Activated CD8-positive, alpha-beta memory T cell treated with anti-CD3 and anti-CD28 coated beads for 4 hours (primary cell): ENCODE measurements at places on chromosomes 6 and 20.

DNA sequence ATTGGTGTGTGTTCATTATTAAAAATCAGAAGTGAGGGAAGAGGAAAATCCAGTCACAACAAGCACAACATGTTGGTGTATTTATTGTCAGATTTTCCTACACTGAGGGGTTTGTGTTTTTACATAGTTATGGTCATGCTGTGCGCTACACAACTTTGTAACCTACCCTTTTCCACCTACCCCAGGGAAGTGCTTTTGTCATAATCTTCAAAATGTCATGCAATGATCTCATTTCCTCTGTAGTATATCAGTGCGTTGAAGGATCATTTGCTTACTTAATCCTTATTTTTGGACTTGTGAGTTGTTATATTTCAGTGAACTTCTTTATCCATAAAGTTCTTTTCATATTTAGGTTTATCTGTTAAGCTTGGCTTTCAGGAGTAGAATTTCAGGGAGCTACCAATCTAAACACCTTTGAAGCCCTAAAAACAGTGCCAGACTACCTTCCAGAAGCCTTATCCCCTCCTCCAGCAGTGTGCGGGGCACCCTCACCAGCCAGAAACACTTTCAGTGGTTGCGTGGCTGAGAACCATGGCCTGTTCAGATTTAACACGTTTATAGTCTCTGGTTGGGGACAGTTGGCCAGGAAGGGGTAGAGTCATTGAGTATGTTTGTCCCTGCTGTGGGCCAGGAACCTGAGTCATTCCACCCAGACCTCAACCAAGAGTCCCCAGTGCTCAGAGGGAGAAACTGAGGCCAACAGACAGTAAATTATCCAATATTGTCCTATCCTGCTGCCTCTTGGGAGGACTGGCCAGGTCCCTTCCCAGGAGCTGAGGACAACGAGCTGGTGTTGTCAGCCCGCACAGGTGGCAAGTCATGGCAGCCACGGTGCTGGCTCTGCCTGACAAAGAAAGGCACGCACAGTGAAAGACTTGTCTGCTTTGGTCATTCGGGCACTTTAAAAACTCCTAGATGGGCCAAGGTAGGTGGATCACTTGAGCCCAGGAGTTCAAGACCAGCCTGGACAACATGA is 40.3 kb downstream of the STK35 start:
- DNase-seq = no peak

- DNase-seq = no peak
Observed at GRCh38 chr20:4985658-4986057, 15.7 kb downstream of the SLC23A2 start.

- DNase-seq = no peak
Observed at GRCh38 chr20:61599061-61599531, 347.0 kb downstream of the CDH4 start.

GRCh38 chr6:119314885-119315272 is 34.7 kb downstream of the MAN1A1 start:
- DNase-seq = no peak

DNA sequence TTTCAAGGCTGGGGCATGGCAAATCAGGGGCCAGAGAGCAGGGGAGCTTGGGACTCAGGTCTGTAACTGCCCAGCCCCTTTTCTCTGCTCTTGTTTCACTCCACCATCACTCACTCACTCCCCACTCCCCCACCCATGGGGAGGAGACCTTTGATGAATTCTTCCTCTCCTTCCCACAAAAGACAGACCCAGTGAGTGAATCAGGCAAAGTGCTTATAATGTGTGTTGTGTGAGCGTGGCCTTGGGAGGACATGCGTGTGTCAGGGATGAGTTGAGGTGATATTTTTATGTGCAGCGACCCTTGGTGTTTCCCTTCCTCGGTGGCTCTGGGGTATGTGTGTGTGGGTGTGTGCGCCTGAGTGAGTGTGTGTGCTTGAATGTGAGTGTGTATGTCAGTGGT is 1.0 kb upstream of the CUL9 start:
- DNase-seq = no peak

- no peak for DNase-seq
Observed at GRCh38 chr6:153989989-153990388, 49.1 kb upstream of the OPRM1 start.

DNA sequence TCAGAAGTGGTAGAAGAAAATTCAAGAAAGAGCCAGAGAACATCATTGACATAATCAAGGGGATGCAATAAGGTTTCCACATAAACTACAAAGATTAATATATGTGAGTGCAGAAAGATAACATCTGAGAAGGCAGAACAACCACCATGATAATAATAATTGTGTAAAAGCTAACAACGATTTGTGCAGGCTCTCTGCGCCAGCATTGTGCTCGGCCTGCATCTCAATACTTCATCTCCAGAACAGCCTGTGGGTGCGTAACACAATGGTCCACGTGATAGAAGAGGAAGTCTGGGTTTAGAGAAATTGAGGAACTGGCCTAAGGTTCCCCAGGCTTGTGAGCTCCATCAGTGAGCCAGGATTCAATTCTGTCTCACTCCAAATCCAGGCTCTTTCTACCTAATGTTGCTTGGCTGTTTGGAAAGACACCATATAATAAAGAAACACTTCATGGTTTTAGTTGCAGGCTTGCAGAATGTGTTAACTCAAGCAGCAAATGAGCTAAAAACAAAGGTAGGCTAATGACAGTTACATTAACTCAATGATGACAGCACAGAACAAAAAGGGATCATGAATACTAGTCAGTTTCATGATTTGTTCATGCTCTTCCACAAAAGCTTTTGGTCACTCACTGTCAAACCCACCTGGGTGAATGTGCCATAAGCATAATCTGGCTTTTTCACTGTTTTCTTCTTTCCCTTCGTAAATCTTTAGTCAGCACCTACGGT is 71.2 kb downstream of the LY86 start:
- DNase-seq = no peak

DNA sequence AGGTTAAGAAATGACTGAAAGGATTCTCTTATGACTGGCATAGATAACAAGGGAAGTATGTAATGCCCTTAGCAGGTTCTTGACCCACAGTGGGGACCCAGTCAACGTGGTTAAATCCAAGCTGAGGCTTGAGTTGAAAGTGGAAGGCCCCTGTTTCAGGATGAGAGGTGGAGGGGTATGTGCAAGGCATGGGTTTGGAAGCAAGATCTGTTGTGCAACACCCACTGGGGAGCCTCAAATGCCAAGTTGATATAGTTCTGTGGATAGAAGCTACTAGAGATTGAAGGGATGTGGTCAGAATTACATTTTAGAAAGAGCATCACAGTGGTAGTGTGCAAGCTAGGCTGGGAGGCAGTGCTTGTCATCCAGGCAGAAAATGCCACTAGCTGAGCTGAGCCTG is 5.1 kb downstream of the PABPC1L start:
- no peak for DNase-seq

GRCh38 chr6:116840091-116840490 is 11.2 kb upstream of the GPRC6A start:
- no peak for DNase-seq

DNA sequence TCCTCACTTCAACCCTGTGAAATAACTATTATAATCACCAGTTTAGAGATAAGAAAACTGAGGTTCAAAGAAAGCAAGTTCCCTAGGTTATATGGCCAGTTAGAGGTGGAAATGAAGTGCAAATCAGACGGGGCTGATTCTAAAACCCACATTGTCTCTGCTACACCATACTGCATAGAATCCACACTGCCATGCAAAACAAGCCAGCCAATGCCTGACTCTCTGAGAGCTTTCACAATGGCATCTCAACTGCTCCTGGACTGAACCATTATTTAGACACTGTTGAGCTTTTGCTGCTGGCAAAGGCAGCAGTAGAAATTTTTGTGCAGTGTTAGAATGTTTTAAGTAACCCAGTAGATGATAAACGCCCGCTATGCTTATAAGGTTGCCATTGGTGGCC is 195.2 kb upstream of the CNR1 start:
- no peak for DNase-seq

DNA sequence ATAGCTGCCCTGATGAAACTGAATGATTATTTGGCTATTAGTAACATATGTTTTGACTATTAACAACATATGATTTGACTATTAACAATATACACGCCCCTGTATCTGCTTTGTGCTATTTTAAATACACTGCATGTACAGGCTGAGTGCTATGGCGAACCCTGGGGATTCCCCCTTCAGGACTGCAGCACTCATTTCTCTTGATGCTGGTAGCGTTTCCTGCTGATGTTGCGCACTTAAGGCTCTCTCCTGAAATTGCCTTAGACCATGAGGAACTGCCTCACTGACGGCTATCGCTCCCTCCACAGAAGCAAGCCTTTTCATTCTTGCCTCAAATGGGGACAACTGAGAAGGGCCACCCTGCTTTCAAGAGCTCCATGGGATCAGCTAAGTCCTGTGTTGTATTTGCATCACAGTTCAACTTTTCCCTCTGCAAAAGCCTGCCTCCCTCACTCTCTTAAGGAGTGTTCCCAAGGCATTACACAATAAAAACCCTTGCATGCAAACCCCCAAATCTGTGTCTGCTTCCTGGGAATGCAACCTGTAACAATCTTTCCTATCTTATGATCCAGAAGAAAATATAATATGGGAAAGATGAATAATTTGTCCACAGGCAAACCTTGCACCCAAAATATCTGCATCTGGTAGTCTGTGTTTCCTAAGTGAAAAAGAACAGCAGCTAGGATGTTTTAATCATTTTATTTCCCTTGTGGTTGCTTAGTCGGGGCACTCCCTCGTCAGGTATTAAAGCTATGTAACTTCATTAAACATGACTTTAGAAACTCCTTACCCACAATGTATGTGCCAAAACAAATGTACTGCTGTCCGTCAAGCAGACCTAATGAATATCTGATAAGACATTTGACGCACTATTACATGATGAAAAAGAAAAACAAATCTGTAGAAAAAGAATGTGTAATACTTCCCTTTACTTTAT is 456.4 kb downstream of the COL12A1 start:
- no peak for DNase-seq

GRCh38 chr6:114600381-114600780 is 257.6 kb upstream of the HS3ST5 start:
- no peak for DNase-seq

- no peak for DNase-seq
Observed at GRCh38 chr6:17269840-17270239, 11.3 kb upstream of the RBM24 start.

DNA sequence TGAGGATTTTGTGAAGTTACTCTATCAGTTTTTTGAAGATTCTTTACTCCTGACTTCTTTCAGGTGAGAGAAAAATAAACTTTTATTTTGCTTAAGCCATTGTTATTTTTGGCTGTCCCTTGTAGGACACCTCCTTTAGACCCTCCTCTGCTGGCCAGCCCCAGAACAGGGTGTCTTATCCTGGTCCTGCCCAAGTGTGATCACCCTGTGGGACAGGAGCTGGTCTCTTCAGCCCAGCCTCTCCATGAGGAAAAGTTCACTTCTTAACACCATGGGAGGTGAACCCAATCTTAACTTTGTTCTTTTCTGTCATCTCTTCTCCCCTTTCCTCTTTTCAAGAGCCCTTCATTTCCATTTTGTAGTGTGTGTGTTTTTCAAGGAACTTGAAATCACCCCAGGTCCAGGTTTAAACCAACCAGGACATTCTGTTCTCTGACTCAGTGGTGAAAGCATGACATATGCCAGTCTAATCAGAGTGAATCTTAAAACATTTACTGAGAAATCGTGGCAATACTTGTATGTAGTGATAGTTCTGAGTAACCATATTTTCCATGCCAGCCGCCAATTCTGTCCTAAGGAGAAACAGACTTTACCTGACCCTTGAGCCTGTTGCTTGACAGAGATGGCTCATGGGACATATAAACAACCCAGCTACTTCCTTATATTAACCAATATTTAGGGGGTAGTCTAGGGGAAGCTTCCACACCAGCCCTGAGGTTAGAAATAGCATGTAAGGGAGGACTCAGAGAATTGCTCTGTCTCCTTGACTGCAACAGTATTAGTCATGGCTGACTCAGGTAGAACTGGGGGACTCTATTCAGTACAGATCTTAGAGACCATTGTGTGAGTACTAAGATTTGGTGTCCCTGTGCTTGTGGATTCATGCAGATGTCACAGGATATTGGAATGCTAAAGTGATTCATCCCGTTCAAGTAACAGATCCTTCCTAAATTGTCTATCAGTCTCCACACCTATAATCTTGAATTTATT is 48.8 kb downstream of the FLRT3 start:
- no peak for DNase-seq

DNA sequence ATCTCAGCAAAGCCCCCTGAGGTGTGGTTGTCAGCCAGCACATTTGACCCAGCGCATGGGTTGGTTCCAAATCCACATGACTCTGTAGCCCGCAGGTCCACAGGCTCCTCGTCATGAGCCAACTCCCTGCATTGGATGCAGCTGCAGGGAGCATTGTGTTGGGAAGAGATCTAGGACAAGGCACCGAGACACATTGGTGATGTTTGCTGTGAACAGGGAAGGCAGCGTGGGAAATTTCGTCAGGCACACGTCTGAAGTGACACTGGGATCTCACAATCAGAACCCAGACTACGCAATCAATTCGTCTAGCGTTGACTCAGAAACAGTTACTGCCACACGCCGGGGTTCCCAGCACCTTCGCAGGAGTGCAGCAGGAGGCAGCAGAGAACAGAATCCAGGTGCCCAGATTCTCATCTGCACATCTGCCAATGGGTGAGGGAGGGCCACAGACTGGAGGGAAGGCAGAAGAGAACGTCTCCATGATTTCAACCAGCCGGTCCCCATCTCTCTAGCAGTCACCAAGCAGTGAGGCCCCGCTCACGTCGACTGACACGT is 177.0 kb downstream of the TTLL2 start:
- no peak for DNase-seq

DNA sequence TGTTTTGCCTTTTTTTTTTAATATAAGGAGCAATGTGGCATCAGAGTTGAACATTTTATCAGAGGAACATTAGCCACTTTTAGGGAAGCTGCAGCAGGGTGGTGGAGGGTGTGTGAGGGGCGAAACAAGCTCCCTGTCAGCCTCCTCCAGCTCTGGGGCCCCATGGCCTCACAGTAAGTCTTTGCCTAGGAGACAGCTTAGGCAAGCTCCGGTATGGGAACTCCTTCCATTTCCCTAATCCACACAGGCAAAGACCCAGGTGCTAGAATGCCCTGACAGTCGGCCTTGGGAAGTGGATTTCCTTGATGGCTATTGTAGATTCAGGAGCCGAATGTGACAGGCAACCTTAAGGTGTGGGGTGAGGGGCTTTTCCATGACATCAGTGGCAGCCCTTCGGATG is 862 bp downstream of the PRND start:
- no peak for DNase-seq

DNA sequence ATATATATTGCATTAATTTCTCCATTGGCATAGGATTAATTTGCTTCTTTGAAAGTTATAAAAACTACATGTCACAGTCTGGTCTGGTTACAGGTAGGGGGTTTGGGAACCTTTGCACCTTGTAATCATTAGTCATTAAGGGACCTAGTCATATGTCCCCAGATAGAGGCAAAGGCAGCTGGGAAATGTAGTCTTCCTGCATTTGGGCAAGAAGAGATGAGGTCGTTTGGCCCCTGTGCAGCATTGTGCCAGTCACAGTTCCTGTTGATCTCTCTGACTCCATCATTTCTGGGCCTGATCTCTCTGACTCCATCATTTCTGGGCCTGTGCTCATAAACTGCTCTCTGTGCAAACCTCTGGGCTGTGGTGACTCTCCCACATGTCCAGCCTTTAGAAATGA is 73.2 kb downstream of the BCKDHB start:
- DNase-seq = no peak
